ENCODE measurements at places on chromosomes 2 and 18.

DNA sequence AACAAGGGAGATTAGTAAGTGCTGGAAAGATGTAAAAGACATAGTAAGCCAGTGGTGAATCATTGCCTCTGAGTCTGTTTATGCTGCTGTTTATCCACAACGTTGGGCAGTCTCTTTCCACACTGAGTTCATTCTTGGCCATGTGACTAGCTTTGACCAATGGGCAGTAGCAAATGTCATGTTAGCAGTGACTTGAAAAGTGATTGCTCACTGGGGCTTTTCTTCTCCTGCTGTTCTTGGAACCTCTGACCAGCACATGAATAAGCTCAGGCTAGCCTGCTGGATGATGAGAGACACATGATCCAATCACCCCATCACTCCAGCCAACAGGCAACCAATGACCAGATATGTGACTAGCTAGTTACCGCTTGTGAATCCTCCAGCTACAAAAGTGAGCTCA lies 360.4 kb downstream of the SLC4A3 start:
- no peak for DNase-seq

GRCh38 chr2:182049372-182050148 lies 63.9 kb downstream of the PPP1R1C start:
- DNase-seq: no peak

DNA sequence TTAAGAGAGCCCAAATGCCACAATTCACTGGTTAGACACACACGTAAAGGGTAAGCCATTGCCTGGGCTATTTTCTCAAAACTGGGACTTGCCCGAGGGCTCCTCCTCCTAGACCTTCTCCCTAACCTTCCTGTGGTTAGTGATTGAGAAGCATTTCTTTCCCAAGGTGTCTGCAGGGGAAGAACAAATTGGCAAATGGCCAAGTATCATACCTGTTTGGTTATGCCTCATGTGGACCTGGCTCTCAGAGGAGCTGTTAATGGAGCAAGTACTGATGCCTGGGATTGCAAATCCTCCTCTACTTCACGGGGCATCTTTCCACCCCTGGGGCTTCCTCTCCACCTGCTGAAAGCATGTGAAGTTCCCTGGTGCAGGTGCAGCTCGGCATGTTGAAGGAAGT lies 187.5 kb upstream of the CYRIA start:
- DNase-seq: no peak

GRCh38 chr2:235162082-235162836 lies 210.4 kb downstream of the SH3BP4 start:
- DNase-seq: no peak

DNA sequence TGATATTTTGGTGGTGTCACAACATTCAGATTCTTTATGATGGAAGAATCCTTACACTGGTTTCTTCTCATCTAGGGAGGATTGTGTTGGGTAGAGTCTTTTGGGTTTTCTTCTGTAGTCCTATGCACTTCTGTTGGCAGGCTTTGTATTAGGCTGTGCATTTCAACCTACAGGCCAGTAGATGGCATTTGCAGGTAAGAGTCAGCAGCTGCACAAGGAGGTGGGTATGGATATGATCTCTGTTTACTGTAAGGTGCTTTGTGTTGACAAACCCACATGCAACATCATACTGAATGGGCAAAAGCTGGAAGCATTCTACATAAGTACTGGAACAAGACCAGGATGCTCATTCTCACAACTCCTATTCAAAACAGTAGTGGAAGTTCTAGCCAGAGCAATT lies 656.8 kb downstream of the METTL4 start:
- DNase-seq: peak; percentile 33

DNA sequence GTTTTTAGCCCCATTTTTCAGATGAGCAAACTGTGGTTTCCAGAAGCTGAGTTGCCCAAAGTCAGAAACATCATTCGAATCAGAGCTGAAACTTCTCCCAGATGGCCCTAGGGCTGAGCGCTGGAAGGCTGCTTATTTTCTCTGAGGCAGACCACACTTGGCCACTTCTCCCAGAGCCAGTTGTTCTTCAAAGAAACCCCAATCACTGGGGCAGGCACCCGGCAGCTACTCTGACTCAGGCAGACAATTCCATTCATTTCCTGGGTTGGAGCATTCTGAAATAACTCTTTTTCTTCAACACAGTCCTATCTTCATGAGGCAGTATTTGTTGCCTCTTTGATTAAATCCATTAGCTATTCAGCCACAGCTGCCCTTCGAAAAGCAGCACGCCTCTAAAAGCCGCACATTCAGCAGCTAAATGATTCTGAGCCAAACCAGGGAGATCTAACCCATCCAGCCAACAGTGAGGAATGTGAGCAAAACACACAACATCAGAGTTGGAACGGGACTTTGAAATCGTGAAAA lies 40.9 kb downstream of the LRATD1 start:
- no peak for DNase-seq

DNA sequence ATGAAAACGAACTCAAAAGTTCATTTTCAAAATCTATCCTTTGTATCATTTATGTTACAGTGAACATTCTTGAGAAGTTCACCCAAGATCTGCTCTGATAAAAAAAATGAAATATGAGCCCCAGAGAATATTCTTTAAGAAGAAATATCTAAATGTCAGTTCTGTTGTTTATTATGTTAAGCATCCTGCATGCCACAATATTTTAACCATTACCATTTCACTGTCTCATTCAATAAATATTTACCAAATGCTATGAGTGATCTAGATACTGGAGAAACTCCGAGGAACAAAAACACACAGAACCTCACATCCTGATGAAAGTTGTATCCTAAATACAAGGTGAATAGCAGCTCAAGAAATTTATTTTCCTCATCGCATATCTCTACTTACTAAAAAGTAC lies 170.2 kb downstream of the ZNF385B start:
- DNase-seq: no peak

GRCh38 chr18:27668158-27668557 lies 483.1 kb upstream of the CHST9 start:
- DNase-seq: no peak

DNA sequence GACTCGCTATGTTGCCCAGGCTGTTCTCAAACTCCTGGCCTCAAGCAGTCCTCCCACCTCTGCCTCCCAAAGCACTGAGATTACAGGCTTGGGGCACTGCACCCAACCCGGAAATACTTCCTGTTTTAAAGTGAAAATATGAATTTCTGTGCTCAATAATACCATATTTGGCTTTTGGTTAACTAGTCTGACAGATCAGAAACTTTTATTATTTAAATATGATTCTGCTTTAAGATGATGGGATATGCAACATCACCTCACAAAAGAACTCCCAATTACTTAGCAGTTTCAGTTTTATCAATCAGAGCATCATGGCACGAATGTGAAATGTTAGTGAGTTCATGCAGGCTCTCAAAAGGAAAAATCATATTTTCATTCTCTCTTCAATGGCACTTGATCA lies 120.6 kb downstream of the PTRHD1 start:
- DNase-seq: no peak

GRCh38 chr2:229910147-229910831 lies 11.5 kb downstream of the TRIP12 start:
- no peak for DNase-seq

DNA sequence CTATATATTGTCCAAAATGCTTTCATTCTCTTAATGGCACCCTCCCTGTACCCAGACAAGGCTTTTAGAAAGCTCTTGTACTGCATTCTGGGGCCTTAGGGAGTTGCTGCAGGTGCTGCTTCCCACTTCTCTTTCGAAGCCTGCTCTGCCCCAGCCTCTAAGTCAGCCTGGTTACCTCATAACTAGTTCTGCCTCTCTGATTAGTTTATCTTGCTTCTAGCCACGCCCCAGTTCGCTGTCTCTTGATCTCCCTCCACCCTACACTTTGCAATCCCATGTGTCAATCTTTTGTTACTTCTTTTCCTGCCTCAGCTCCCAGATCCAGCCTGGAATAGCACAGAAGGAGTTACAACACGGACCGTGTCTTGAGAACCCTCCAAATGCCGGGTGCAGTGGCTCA lies 13.8 kb upstream of the NCOA1 start:
- no peak for DNase-seq

DNA sequence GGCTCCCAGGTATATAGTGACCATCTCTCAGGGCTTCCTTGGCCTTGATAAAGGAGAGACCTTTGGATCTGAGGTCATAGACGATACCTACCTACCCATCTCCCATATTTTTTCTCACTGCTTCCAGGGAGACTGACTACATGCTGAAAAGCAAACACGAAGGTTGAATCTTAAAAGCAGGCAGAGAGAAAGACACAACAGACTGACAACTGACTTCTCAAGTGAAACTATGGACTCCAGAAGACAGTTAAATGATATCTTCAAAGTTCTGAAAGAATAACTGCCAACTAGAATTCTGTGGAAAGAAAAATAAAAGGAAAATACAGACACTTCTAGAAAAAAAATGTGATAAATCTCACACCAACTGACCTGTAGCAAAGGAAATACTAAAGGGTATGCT lies 76.5 kb upstream of the HAAO start:
- no peak for DNase-seq

GRCh38 chr18:21803495-21803894 lies 62.9 kb downstream of the MIB1 start:
- no peak for DNase-seq

DNA sequence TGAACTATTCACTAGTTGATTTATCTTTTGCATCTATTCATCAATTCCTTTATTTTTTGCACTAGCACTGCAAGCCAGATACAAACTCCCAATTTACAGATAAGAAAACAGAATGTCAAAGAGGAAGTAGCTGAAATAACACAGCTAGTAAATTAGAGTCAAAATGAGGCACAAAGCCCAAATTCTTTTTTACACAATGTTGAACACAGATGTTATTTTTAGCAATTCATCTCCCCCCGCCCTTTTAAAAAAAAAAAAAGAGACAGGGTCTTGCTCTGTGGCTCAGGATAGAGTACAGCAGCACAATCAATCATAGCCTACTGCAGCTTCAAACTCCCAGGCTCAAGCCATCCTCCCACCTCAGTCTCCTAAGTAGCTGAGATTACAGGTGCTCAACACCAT lies 127.8 kb downstream of the CCBE1 start:
- no peak for DNase-seq

DNA sequence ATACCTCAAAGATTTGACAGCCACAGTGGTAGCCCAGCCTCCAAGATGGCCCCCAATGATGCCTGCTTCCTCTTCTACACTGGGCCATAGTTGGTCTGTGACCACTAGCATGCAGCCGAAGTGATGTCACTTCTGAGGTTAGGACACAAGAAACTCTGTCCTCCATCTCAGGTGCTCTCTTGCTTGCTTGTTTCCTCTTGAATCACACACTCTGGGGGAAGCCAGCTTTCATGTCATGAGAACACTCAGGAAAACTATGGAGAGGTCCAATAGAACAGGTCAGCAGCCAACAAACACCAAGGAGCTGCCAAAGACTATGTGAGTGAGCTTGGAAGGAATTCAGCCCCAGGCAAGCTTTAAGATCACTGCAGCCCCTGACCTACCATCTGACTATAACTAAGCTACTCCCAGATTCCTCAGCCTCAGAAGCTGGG lies 3.3 kb upstream of the ADAM17 start:
- DNase-seq: no peak

- no peak for DNase-seq
Measured at GRCh38 chr2:140584471-140584870, 1546.3 kb downstream of the LRP1B start.

DNA sequence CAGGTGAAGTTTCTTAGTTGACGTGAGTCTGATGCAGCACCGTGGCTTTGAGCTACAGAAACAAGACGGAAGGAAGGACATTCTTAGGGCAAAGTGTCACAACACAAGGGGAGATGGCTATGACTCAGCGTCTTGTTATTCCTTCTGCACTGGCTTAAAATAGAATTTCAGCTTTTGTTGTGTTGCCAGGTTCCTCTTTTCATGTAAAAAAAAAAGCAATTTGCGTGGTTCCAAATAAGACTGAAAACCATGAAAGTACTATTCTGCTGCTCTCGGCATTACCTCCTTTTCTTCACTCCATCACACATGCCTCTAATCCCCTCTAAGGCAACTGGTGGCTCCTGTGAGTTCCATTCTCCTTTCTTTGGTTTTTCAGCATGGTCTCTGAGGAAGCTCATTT lies 150.1 kb downstream of the ANTXR1 start:
- DNase-seq: no peak

GRCh38 chr2:237208373-237209260 lies 122.9 kb downstream of the COPS8 start:
- no peak for DNase-seq

GRCh38 chr18:43115076-43115921 lies at the start of gene RIT2:
RIT2 (minus strand) TSS chr18:43115685.
- DNase-seq: peak; percentile 37

DNA sequence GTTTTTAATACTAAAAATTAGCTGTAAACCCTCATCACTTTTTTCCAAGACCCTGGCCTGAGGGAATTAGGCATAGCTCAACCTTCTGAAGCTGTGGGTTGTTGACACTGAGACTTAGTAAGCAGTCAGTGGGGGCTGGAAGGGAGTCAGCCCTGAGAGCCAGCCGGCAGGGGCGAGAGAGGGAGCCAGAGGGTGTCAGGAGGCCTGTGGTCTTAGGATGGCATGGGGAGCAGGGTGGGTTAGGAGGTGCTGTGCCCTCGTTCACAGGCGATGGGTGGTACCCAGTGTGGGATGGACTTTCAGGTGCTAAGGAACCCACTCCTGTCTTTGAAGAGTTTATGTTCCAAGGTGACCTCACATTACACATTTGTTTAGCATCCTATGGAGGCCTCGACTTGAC lies 49.3 kb downstream of the IL1RL2 start:
- DNase-seq: no peak

DNA sequence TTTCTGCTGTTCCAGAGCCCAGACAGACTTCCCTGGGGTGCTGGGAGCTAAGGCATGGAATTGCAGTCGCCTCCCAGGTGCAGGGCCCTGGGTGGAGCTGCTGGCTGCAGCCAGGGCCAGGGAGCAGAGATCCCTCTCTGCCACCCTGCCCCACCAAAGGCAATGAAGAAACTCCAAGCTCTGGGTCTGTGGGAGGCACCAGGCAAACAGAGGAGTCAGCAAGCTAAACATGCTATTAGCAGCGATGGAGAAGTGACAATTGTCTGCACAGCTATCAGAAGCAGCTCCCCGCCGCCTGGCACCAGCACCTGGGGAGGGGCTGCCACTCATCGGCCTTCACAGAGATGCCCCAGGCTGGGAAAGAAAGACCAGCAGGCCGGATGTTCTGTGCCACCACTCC lies 28.0 kb upstream of the COX5B start:
- no peak for DNase-seq

- DNase-seq: no peak
Measured at GRCh38 chr2:117963446-117963845, 50.4 kb downstream of the CCDC93 start.

- no peak for DNase-seq
Measured at GRCh38 chr18:25364732-25365131, 12.8 kb upstream of the ZNF521 start.

DNA sequence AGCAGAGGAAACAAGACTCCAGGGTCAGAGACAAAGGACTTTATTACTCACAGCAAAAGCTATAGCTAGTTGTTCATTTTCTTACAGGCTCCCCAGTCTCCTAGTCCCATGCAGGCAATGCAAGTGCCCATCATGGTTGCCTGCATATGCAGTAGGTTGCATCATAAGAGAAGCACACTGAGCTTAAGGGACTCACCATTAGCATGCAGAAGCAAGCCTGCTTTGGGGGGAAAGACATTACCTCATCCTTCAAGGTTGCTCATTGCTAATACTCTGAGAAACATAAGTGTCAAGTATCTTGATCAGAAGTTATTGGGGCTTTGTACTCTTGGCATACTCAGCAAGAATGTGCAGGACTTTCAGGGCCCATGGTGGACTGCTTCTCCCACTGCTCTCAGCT lies 114.6 kb upstream of the CCDC68 start:
- no peak for DNase-seq
